ENCODE measurements at places on chromosomes 12 and 14.

DNA sequence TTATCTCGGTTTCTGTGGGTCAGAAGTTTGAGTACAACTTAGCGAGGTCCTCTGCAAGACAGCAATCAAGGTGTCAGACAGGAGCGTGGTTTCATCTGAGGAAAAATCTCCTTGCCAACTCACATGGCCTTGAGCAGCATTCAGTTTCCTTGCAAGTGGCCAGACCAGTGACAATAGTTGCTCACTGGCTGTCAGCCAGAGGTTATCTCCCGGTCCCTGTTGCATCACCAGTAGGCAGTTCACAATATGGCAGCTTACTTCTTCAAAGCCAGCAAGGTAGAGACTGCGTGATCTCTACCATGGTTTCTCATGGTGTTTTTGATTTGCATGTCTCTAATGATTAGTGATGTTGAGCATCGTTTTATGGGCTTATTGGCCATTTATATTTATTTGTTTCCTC is 143.8 kb upstream of the DAAM1 start:
- no peak for DNase-seq

GRCh38 chr12:117518594-117519270 is 157.3 kb upstream of the NOS1 start:
- no peak for DNase-seq

GRCh38 chr12:124737772-124738635 is 125.7 kb downstream of the SCARB1 start:
- DNase-seq, result no peak

DNA sequence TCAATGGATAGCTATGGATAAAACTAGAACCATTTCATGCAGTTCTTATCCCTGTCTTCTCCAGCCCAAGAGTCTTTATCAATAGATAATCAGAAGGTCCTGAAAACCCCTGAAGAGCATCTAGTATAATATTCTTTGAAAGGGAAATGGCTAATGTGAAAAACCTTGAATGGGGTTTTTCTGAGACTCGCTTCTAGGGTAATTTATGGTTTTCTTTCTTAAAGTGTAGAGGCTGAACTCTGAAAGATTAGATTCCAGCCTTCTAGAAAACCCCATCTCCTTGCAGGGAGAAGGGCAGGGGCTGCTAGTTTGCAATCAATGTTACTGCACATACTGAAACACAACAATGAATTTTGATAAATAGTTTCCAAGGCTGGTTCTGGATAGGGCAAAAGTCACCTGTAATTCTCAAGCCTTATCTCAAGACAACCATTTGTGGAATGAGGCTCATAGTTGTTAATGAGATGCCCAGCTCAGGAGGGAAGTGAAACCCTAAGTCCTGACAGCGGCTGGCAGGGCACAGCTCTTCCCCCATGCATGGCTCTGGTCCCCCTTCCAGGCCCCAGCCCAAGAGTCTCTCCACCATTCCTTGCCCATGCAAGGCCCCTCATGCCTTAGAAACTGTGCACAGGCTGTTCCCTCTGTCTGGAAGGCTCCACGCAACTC is 33.7 kb upstream of the PYGL start:
- DNase-seq, result no peak

GRCh38 chr12:93091886-93092648 is 163.0 kb upstream of the EEA1 start:
- DNase-seq, result no peak

DNA sequence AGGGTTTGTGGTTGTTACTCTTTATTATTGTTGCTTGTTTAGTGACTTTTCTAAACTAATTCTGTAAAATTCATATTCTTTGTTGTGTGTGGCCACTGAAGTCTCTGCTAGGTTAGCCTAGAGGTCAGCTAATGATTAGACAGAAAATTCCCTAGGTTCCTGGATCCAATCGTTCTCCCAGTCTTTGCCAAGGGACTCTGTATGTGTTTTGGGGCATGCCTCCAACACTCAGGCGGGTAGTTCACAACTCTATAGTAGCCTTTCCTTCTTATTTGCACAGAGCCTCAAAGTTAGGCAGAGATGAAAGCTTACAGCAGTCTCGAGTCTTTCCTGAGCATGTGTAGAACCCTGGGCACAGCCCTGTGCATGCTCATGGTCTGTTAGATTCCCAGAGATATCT is 32.7 kb upstream of the RIN3 start:
- DNase-seq, result no peak

DNA sequence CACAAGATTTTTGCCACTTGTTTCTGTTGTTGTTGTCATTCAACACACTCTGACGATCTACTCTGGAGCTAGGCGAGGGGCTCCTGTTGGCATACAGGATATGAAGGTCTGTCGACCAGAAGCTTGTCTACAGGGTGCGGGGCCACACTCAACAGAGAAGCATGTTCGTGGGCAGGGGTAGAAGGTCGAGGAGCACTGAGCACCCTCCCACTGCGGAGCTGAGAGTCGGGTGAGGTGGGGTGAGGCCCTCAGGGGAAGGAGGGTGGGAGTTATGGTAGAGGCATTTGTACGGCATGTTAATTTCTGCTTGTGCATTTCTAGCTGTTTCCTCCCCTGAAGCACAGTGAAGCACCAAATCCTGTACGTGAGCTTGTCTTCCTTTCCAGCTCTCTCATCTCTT is 115.1 kb downstream of the PRMT8 start:
- DNase-seq, result no peak

- DNase-seq, result no peak
These were observed 128.5 kb downstream of the GPR135 start for GRCh38 chr14:59336706-59337105.

GRCh38 chr14:68873376-68873775 is 80.5 kb upstream of the ZFP36L1 start:
- peak; percentile 51 for DNase-seq

DNA sequence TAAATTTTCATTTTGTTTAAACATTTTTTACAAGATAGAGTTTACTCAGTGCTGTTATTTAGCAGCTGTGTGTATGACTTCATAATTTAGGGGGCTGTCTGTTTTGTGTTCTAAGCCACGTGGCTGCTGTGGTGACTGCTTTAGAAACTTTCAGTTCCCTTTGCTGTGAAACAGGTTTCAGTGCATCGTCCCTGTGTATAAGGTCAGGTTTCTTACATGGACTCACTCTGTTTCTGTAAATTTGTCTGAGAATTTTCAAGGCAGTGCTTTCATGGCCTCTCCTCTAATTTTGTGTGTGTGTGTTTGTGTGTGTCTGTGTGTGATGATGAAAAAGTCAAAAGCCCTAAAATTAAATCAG is 32.4 kb downstream of the BICD1 start:
- peak; percentile 36 for DNase-seq

All from EL (cell line).